ENCODE measurements at places on chromosomes 4 and X.

DNA sequence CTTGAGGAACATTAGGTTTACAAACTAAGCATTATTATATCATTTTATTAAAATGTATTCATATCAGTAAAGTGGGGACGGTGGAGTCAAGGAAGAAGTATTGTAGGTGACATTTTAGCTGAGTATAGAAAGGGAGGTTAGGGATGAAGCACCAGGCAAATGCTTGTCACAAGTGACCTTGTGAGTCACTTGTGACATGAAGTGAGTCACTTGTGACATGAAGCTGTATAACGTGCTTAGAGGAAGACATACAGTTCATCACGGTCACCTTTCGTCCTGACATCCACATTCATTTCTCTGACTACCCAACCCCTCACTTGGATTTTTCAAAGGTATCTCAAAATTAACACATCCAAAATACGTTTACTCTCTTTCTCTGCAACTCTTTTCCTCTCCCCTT, 1034.8 kb downstream of the DMD start:
- no peak for DNase-seq

DNA sequence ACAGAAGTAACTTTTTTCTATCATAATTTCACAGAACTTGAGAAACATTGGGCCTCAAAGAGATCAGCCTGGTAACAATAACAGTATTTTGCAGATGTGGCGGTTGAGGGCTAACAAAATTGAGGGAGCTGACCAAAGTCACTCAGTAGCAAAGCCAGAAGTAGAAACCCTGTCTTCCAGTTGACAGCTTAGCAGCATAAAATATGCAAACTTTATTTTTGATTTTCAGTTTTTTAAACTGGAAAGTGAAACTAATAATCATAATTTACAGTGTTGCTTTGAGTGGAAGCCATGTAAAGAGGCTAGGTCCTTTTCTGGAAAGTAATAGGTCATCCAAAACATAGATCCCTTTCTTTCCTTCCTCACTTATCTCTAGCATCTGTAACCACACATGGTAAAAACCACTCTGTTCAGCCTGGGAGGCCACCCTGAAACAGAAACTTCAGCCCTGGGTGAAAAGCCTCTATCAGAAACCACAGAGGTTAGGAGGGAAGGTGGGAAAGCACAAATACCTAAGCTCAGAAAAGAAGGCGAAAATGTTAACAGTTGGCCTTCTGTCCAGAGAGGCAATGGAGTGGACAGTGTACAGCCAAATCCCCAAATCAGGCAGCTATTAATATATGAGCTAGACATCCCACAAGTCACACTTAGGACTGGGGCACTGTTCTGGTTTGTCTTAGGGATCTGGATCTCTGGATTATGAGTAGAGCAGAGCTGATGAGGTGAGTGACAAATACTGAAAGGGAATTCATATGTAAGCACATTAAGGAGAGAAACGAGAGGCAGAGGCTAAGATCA, 61.1 kb upstream of the ARSJ start:
- no peak for DNase-seq

DNA sequence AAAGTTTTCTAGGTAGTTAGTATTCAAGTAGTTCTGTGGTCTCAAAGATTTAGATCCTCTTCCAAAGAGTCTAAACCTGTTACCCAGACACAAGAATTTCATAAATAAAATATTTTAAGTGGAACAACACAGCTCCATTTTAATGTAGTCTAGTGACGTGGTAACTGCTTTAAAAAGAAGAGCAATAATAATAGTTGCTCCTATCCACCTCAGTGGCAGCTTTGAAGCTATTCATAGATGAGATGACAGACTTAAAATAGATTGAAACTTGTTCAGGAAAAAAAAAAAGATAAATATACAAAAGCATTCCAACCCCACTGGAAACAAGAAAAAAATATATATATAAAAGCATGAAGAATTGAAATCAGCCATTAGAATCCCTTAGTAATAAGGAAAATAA, 14.6 kb downstream of the SCOC start:
- no peak for DNase-seq

DNA sequence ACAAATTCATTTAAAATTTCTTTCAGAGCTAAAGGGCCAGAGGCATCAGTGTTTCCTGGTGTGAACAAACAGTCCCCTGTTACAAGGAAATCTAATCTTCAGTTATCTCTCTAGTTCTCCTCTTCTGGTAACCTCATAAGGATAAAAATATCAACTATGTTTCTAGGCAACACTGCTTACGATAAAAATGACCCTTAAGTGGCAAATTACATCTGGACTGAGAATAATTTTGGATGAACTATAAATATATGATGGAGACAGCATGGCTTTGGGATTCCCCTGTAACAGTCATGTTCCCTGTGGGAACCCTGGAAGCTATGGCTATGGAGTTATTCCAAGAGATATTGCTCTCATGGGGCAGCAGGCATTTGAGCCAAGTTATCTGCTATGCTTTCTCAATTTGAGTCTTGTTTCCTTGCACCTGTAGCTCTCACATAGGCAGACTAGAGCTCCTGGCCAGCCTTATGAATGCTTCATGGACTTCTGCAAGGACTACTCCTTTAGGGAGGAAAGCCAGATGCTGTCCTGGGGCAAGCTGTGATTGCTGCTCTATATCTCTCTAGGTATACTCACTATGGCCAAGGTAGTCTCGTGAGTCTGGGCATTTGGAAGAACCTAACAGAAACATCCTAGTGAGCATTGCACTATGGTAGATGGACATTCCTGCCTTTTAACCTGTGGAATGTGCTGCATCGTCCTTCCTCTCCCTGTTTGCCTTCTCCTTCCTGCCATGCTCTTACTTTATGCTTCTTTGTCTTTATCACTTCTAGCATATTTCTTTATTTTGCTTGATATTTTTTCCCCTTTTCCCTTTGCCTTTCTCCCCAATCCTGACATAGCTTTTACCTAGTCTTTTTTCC, 14.2 kb downstream of the C4orf33 start:
- no peak for DNase-seq

DNA sequence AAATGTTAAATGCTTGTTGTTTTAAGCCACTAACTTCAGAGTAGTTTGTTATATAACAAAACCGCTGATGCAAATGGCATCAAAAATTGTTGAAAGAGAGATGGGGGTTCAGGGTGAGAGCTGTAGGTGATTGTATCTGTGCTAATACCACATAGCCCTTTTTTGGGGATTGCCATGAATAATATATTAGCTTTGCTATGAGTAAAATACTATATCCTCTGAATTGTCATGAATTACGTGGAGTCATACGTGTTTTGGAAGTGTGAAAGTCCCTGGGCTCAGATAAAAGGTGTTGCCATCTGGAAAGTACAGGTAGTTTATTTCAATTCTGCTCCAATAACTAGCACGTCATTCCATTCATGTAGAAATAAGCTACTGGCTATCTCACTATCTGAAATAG, 30.6 kb downstream of the DYNLT3 start:
- no peak for DNase-seq

DNA sequence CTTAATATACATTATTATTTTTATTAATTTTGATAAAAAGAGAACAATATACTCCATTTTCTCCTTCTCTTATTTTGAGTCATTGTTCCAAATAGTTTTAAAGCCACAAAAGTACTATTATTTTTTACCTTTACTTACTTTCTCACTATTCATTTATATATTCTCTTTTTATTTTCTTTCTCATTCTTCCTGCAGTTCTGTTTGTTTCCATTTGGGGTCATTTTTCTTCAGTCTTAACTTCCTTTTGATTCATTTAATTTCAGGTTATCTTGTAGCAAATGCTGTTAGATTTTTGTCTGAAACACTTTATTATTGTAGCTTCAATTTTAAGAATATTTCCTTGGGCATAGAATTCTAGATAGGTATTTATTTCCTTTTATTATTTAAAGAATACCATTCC, 438.6 kb upstream of the EPHA5 start:
- no peak for DNase-seq

GRCh38 chr4:69039071-69039470, 57.2 kb upstream of the UGT2B7 start:
- DNase-seq = no peak

- no peak for DNase-seq
Measured at GRCh38 chr4:854356-854755, 28.4 kb upstream of the CPLX1 start.

- DNase-seq = no peak
Measured at GRCh38 chr4:89216866-89217265, 90.7 kb downstream of the GPRIN3 start.

- no peak for DNase-seq
Measured at GRCh38 chr4:170599894-170600293, 510.1 kb upstream of the AADAT start.

GRCh38 chr4:105119356-105119755, 27.3 kb upstream of the TET2 start:
- no peak for DNase-seq

DNA sequence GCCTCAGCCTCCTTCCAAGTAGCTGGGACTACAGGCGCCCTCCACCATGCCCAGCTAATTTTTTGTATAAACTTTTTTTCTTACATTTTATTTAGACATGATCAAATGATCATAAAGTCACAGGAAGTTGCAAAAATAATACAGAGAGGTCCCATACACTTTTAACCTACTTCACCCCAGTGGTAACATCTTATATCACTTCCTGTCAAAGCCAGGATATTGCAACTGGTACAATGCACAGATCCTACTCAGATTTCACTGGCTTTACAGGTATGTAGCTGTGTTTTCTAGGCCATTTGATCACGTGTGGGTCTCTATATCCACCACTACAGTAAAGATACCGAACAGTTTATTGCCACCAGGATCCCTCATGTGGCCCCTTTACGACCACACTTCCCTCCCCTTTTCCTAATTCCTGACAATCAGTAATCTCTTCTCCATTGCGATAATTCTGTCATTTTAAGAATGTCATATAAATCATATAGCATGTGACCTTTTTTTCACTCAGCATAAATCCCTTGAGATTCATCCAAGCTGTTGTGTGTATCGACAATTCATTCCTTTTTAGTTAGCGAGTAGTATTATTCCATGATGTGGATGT, 18.0 kb downstream of the RPS6KA3 start:
- DNase-seq = no peak

- DNase-seq = no peak
Measured at GRCh38 chr4:14862891-14863290, 139.4 kb upstream of the CPEB2 start.

GRCh38 chr4:173448608-173449379, 49.9 kb upstream of the SCRG1 start:
- no peak for DNase-seq

GRCh38 chrX:13607996-13608365, 38.6 kb downstream of the EGFL6 start:
- DNase-seq = no peak

- no peak for DNase-seq
Measured at GRCh38 chrX:17741123-17741511, 3.8 kb downstream of the SCML1 start.

- DNase-seq = no peak
Measured at GRCh38 chr4:52957220-52957686, 95.1 kb downstream of the RASL11B start.

DNA sequence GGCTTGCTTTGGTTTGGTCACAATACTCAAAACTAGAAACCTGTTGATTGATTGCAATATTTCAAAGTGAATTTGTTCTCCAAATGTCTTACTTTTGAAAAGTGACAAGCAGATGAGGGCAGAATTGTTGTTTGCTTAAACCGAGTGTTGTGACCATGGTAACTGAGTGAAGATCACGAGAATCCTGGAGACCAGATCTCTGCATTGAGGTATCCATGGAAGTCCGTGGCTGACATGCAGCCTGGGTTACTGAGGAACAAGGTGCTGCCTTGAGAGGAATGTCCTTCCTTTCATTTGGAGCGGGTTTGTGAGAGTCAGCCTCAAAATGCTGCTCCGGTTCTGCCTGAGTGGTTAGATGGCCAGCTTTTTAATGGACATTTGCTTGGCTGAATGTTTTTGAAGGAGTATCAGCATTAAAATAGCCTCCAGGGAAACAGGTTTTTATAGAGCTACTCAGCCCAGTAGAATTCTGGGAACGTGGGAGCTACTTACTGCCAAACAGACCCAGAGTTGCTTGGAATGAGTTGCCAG, 31.3 kb downstream of the NYX start:
- DNase-seq = no peak

- DNase-seq = no peak
Measured at GRCh38 chrX:116238093-116238492, 67.5 kb downstream of the AGTR2 start.

DNA sequence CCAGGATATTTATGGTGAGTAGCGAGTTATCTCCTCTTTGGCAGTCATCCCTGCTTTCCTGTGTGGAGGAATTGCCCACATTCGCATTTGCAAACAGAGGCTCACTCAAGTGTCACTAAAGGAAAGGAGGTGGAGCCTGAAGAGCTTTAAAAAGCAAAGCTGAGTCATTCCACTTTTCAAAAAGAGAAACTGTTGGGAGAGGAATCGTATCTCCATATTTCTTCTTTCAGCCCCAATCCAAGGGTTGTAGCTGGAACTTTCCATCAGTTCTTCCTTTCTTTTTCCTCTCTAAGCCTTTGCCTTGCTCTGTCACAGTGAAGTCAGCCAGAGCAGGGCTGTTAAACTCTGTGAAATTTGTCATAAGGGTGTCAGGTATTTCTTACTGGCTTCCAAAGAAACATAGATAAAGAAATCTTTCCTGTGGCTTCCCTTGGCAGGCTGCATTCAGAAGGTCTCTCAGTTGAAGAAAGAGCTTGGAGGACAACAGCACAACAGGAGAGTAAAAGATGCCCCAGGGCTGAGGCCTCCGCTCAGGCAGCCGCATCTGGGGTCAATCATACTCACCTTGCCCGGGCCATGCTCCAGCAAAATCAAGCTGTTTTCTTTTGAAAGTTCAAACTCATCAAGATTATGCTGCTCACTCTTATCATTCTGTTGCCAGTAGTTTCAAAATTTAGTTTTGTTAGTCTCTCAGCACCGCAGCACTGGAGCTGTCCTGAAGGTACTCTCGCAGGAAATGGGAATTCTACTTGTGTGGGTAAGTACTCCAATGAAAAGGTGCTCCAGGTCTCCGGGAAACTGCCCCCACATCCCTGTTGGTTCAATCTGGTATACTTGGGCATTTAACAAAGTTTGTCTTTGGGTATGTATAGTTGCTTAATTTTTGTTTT, at the start of gene EGF:
Gene EGF, plus strand, starts transcription at position 178 of the 890 bp plus-strand sequence. Its CDS starts 453 bp downstream, at position 631.
- DNase-seq = no peak

DNA sequence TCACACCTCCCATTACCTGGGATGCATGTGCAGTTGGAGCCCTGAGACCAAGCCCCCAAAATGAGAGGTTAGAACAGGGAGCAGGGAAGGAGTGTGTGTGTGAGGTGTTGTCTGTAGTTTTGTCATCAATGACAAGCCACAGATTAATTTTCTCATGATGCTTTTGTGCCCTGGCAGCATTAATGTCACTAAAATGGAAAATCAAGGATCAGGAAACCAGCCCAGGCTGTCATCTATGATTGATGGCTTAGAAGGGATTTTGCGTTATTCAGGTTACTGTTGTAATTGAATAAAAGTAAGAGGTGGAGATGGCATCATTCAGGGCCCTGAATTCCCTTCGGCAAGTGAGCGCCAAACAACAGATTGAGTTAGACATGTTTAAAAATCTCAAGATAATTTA, 130.5 kb upstream of the C1QTNF7 start:
- no peak for DNase-seq

- DNase-seq = no peak
Measured at GRCh38 chr4:30330894-30331652, 389.1 kb upstream of the PCDH7 start.
